ENCODE measurements at places on chromosomes 1 and 21. TPM values are rescaled to one million over a fixed set of nuclear protein-coding genes. Genes with fewer than 3 reads are reported as not detected.

Gene TBCE
- 36.5 TPM for polyA plus RNA-seq

Gene S100A8
- polyA plus RNA-seq = not detected

Gene CR1L
- polyA plus RNA-seq = not detected

Gene GPR61
- not detected for polyA plus RNA-seq

Gene SLAMF6
- not detected for polyA plus RNA-seq

Gene APP
- polyA plus RNA-seq = 870 TPM

Gene KLHDC8A
- 0.06 TPM for polyA plus RNA-seq

Gene ENAH
- polyA plus RNA-seq = 121 TPM

Gene S100A2
- polyA plus RNA-seq = 5.2 TPM

Gene PTGFRN
- polyA plus RNA-seq = 0.31 TPM

Gene HSPA6
- polyA plus RNA-seq = 0.27 TPM

- DNase-seq = no peak
Measured at GRCh38 chr1:201876148-201876818, 12.4 kb upstream of the SHISA4 start.

DNA sequence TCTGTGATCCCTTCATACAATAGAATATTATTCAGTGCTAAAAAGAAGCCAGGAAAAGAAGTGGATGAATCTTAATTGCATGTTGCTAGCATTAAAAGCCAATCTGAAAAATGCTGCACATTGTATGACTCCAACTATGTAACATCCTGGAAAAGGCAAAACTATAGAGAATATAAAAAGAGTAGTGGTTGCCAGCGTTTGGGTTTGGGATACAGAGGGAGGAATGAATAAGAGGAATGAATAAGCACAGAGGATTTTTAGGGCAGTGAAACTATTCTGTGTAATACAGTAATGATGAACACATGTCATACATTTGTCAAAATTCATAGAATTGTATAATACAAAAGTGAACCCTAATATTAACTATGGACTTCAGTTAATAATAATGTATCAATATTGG is 42.5 kb downstream of the GPR88 start:
- DNase-seq = no peak

DNA sequence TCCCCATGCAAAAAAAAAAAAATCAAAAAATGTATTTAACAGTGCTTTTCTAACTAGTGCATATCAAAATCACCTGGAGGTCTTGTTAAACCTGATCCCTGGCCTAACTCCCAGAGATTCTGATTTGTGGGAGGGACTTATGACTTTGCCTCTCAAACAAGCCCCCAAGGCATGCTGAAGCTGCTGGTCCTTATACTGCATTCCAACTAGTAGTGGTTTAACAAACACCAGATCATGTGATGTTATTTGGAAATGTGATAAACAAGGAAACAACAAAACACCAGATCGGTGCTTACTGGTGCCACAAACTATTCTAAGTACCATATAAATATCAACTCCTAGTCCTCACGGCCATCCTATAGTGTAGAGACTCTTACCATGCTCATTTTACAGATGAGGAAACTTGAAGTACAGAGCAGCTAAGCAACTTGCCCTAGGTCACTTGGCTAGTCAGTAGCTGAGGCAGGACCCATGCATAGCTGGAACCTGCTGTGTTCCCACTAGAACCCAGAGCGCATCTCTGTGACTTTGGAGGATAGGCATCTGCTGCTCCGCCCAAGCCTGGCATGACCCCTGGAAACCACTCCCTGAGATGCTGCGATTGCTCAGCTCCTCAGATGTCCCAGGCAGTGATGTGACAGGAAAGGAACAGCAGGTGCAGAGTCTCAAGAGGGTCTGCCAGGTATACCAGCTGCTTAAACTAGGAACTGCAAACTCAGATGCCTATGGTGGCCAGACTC is 38.1 kb downstream of the SOX13 start:
- DNase-seq = no peak

DNA sequence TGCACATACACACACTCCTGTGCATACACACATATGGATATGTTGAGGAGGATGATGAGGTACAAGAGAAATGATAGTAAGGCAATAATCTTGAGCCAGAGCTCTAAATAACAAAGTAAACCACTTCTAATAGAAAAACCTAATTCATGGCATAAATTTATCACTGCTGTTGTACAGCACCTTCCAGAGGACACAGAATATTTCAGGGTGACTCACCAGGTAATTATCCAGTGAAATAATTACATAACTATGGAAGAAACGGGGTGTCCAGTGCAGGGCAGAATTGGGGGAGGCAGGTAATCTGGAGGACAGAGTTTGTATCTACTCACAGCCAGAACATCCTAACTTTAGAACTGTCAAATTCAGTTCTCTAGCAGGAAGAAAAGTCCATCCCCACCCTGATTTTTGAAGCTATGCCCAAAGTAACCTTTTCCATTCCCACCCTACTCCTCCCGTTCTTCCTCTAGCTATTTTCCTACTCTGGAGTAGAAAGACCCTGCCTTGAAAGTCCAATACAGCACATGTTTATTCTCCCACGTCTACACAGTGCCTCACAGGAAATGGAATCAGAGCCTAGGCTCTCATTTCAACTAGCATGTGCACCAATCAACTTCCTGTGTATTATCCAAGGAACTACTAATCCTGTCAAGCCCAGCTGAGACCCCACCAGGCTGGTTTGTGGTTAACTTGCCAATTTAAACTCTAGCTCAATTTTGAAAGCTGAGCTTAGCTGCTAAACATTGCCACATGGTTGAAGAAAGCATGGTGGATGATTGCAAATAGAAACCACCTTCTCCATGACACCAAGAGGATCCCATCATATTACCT is 96.6 kb downstream of the PTPN14 start:
- peak; percentile 68 for DNase-seq

DNA sequence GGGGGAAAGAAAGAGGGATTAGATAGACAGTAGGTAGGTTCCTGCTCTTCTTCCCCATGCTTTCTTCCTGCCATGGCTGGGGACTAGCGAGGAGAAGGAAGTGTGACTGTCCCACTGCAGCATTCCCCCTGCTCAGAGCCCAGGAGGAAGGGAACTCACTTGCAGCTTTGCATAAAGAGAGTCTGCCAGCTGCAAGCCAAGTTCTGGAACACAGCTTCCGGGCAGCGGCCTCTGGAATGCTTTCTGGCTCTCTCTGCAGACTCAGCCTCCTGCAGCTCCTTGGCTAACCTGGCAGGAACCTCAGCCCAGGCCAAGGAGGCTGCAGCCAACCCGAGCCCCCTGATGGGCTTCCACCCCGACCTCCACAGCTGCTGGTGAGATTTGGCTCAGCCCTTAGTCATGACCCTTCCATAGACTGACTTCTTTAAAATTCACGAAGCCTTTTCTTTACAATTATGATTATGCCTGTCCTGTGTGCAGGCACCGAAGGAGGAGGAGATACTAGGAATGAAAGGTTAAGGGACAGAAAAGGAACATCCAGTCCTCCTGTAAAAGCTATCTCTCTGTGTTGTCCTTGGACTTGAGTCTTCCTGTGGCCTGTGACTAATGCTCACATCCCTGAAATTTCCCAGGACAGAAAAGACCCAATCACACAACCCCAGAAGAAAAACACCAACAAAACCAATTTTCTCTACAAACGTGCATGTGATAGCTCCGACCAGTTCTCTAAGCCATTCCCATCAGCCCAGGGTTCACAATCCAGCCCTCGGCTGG is 108.2 kb upstream of the OLIG2 start:
- no peak for DNase-seq

- no peak for DNase-seq
Measured at GRCh38 chr1:228891272-228892034, 156.2 kb downstream of the RHOU start.

- DNase-seq = no peak
Measured at GRCh38 chr1:147631839-147632238, 38.5 kb downstream of the ACP6 start.

DNA sequence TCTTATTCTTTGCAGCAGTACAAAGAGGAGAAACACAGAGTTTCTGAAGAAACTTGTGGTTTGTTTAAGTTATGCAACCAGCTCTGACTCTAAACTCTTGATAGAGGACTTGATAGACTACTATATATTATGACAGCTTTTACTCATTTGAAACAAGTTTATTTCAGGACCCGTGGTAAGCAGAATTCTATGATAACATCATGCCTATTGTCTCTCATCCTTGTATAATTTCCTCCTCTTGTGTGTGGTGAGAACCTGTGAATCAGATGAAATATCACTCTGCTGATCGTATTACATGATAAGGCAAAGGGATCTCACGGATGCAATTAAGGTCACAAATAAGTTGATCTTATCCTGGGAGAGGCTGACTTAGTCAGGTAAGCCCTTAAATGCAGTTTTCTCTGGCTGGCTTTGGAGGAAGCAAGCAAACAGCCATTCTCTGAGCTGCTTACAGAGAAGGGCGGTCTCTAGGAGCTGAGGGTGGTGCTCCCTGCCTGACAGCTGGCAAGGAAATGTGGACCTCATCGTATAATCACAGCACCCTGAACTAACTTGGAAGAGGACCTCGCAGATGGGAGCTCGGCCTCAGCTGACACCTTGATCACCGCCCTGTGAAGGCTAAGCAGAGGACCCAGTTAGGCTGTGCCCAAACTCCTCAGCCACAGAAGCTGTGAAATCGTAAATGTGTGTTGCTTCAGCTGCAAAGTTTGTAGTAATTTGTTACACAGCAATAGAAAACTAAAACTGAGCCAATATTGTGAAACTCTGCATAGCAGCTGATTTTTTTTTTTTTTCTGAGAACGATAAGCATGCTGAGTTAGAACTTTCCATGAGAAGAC is 151.1 kb upstream of the DPT start:
- DNase-seq = no peak

DNA sequence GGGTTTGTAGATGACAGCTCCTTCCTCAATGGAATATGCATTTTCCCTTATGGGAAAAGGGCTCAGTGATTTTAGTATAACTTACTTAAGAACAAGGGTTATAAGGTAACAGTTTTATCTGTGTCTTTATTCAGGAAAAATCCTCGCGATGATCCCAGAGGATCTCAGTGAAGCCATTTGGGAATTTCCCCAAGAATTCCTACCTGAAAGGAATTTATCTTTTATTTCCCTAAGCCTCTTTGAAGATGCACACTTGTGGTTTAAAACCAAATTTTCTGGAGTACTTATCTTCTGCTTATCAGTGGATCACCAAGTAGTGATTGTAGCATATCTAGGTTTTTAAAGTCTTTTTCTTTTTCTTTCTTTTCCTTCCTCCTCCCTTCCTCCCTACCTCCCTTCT is 58.8 kb downstream of the AK4 start:
- no peak for DNase-seq

DNA sequence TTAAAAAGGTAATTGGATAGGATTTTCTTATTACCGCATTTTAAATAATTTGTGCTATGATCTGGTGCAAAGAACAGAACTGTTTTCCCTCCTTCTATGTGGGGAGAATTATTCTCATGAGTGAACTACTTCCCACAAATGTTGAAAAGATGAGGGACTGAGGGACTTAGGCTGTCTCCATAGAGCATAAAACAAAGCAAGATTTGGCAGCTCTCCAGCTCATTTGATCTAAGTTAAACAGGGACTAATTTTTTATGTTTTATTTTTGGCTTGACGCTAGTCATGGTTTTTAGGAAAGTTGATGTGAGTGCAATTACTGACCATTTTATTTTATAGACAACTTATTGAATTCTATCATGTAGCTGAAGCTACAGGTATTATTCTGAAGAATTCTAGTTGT is 362.3 kb downstream of the HLX start:
- no peak for DNase-seq

GRCh38 chr21:35924714-35925301 is 135.5 kb downstream of the SETD4 start:
- peak; percentile 77 for DNase-seq

- DNase-seq = no peak
Measured at GRCh38 chr1:168293356-168293755, 12.7 kb downstream of the TBX19 start.

GRCh38 chr21:16496609-16497008 is 766.8 kb downstream of the USP25 start:
- no peak for DNase-seq

- DNase-seq = no peak
Measured at GRCh38 chr21:31030367-31031106, 7.7 kb downstream of the KRTAP19-8 start.

- DNase-seq = no peak
Measured at GRCh38 chr1:35594005-35594760, 21.1 kb downstream of the TFAP2E start.

- peak; percentile 38 for DNase-seq
Measured at GRCh38 chr1:178282949-178283367, 189.1 kb downstream of the RASAL2 start.

GRCh38 chr1:197312163-197312562 is 44.1 kb downstream of the CRB1 start:
- no peak for DNase-seq

GRCh38 chr1:71693581-71693980 is 588.8 kb downstream of the NEGR1 start:
- no peak for DNase-seq

DNA sequence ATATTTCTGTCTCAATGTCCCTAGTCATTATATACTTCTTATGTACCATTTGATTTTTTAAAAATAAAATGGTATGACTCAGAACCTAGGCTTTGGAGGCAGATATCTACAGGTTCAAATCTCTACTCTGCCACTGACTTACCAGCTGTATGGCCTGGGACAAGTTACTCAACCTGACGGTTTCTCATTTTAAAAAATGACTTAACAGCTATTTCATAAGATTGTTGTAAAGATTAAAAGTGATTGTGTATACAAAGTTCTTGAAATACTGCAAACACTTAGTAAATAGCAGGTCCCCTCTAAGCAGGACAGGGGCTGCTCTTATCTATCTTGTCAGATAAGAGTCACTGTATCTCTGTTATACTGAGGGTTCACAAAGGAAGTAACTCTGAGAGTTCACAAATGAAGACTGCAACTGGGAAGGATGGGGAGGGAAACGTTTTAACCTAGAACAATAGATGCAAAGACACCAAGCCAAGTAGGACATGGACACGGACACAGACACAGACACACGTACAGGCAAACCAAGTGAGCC is 2.6 kb downstream of the BCAR3 start:
- DNase-seq = no peak

DNA sequence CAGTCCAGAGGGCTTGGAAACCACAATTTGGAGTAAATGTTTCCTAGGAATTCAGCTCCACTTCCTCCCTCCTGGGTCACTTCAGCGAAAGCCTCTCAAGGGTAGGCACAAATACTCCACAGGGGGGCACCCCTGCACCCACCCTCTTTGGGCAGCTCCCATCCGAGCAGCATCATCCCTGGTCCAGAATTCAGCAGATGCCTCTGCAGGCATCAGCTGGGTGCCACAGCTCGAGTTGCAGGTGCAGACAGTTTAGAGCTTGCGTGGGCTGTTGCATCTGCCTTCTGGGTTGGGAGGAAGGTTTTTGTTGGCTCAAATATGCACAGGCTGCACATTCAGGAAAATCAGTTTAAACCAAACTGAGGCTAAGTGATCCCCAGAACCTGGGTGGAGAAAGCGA is 25.0 kb downstream of the KANK4 start:
- no peak for DNase-seq

- no peak for DNase-seq
Measured at GRCh38 chr1:1069711-1070676, 4.1 kb downstream of the RNF223 start.

DNA sequence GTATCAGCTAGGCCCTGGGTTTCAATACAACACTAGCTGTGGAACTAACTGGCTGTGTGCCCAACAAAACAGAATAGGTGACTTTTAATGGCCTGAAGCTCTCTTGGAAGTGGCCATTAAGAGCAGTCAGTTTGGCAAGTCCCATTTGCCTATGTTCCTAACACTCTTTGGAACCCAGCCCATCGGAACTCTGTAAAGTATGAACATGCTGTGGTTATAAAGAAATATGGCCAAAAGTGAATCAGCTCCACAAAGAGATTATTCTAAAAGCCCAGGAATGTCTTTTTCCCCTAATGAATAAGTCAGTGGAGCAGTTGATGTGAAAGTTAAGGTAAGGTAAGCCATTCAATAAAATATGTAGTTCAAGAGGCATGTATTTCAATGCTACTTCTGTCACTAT is 223.7 kb upstream of the ADAMTS5 start:
- no peak for DNase-seq

- DNase-seq = no peak
Measured at GRCh38 chr1:153220606-153221303, 3.4 kb downstream of the PRR9 start.
